ENCODE measurements at places on chromosomes 5 and 9.

DNA sequence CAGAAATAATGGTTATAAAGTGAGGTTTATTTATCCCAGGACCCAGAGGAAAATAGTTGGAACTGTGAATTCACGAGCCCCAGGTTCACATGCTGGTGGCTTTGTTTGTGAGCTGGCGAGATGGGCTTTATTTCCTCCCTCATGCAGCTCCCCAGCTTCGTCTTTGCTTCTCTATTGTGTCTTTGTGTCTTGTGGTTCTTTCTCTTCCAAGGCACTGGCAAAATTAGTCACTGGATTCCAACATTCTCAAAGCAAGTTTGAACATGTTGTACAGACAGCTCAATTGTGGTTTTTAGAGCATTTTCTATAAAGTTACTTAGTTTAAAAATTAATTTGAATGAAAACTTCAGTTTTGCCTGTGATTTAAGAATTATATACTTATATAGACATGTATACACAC lies 7.2 kb downstream of the NDUFS6 start:
- no peak for DNase-seq

DNA sequence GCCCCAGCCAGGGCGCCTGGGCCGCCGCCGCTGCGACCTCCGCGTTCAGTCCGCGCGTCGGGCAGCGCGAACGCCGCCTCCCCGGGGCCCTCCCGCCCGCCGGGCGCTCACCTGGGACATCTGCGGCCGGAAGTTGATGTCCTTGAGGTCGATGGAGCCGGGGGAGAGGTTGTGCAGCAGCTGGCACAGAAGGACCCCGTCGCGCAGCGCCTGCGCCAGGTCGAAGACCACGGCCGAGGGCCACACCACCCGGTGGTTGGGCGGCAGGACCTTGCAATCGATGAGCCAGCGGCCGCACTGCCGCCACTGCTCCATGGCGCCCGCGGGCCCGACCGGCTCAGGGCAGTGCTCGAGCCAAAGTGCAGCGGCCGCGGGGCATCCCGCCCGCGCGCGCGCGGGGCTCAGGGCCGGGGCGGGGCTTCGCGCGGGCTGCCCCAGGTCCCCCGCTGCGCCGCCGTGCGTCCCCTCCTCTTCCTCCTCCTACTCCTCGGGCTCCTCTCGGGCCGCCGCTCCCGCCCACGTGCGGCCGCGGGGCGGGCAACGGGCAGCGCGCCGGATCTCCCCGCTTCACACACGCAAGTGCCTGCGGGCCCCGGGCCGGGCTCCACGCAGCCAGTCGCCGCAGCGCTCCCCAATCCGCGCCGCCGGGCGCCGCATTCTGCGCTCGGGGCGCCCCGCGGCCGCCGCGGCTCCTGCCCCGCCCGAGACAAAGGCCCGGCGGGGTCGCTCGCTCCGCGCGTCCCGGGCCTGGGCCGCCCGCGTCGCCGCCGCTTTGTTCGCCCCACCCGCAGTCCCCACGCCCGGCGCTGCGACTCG lies at the start of gene VAV2:
TSS of gene VAV2 (minus strand) at position 361 of the 816 bp plus-strand sequence. CDS start at position 315, 46 bp downstream.
- no peak for DNase-seq

GRCh38 chr9:112377684-112378327 lies 2.1 kb upstream of the HSDL2 start:
- no peak for DNase-seq

- no peak for DNase-seq
These were observed 22.5 kb upstream of the GLIPR2 start for GRCh38 chr9:36113999-36114398.

DNA sequence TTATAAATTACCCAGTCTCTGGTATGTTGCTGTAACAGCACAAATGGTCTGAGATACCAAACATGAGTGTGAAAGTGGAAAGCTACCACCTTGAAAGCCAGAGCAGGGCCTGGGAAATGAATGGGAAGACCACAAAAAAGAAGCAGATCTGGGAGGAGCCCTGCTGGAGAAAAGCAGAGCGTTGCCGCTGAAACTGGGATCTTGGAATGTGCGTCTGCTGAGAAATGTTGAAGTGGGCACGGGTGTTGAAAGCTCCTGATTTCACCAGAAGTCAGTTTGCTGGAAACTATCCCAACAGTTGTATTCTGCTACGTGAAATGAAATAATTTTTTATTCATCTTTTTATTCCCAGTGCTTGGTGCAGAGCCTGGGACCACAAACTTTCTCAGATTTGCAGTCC lies 40.0 kb downstream of the NUDT12 start:
- DNase-seq: no peak

DNA sequence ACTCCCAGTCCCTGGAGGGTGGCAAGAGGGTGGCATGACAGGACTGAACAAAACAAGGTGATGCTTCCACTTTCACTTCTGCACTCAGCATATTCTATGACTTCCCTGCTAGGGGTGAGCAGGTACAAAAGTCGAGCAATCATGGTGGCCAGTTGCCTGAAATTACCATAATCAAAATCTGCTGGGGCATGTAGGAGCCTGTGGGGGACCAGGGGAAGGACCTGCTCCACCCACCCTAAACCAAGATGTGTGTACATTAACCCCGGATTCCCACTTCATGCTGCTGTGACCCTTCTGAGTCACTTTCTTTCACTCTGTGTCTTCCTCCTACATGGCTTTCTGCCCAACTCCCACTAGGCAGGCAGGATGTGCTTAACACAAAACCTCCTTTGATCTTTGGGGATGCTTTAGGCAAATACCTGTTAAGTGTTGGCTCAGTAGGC lies 73.3 kb upstream of the PHF24 start:
- DNase-seq: no peak

- no peak for DNase-seq
These were observed 21.5 kb downstream of the IL6ST start for GRCh38 chr5:55973296-55973695.

DNA sequence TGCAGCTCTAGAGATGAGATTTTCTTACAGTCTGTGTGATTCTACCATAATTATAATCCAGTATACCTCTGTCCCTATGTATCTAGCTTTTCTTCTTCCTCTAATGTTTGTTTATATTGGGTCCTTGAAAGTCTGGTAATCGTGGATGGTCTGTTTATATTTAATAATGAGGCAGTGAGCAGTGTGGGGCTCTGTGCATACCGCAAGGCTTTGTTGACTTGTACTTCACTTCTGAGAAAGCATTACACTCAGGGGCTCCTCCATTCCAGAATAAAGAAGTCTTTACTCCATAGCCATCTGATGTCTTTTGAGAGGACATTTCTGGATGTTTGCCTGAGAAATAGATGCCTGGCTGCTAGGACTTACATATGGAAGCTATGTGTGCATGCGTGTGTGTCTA lies 4.5 kb upstream of the MPDZ start:
- no peak for DNase-seq

GRCh38 chr5:95942968-95943367 lies 18.7 kb downstream of the ELL2 start:
- DNase-seq: no peak

- no peak for DNase-seq
These were observed 172.1 kb downstream of the NR3C1 start for GRCh38 chr5:143231416-143231815.

- no peak for DNase-seq
These were observed 177.8 kb downstream of the SNX18 start for GRCh38 chr5:54695198-54695966.

- no peak for DNase-seq
These were observed 7.5 kb downstream of the TRIM41 start for GRCh38 chr5:181230551-181230950.

GRCh38 chr9:38318759-38319495 lies 73.6 kb upstream of the ALDH1B1 start:
- no peak for DNase-seq

GRCh38 chr9:122113574-122113973 lies 20.5 kb upstream of the TTLL11 start:
- DNase-seq: no peak

DNA sequence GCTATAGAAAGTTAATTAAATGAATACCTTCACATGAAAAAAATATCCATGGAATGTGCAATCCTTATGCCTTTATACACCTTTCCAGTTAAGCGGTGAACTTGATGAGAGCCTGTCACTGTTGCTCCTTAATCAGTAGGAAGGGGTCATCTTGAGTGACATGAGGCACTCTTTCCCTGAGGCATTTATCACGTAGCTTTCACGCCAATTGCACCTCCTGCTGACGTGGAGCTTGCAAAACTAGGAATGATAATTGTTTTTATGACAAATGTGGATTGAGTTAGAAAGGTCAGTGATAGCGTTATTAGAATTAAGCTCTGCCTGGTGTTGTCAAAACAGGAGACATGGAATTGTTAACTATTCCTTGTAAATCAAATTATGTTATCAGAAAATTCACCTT lies 79.7 kb downstream of the SLF1 start:
- DNase-seq: no peak

GRCh38 chr9:33942471-33943083 lies 106.1 kb downstream of the UBAP2 start:
- DNase-seq: no peak

DNA sequence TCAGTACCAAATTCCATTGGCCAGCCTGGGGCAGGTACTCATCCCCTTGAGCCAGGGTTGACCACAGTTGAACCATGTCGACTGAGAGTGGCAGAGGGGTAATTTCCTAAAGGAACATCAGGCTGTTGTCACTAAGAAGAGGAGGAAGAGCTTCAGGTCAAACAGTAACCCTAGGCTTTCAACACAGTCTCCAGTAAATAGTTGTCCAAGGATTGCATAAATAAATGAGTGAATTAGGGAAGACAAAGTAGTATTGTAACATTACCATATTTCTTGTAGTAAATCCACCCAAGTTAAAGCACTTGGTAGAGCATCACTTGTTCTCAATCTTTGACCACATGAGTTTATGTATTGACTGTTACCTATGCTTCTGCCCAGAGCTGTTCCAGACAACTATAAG lies 7.4 kb downstream of the PSAT1 start:
- DNase-seq: no peak

GRCh38 chr9:32351845-32352244 lies 32.6 kb upstream of the ACO1 start:
- no peak for DNase-seq

DNA sequence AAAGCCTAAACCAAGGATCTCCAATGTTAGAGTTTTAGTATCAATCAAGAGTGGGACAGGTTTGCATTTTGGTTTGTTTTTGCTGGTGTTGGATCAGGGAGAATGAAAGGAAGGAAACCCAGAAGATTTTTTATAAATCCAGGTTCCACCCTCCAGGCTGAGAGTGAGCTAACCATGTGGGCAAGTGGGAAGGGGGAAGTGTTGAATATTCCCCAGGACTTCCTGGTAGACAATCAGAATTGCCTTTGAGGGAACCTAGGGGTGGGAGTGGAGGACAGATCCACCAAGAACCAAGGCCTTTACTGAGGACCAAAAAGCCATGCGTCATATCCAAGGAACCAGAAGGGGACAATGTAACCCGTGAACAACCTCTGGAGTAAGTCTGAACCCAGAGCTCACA lies 33.5 kb upstream of the PIK3R1 start:
- no peak for DNase-seq

- DNase-seq: no peak
These were observed 214.3 kb upstream of the GRIA1 start for GRCh38 chr5:153276151-153276550.

GRCh38 chr9:33227741-33228140 lies 12.2 kb upstream of the SPINK4 start:
- no peak for DNase-seq

- DNase-seq: no peak
These were observed 47.5 kb downstream of the SAXO1 start for GRCh38 chr9:18985464-18985951.

- DNase-seq: no peak
These were observed 17.7 kb downstream of the EFNA5 start for GRCh38 chr5:107652839-107653607.

DNA sequence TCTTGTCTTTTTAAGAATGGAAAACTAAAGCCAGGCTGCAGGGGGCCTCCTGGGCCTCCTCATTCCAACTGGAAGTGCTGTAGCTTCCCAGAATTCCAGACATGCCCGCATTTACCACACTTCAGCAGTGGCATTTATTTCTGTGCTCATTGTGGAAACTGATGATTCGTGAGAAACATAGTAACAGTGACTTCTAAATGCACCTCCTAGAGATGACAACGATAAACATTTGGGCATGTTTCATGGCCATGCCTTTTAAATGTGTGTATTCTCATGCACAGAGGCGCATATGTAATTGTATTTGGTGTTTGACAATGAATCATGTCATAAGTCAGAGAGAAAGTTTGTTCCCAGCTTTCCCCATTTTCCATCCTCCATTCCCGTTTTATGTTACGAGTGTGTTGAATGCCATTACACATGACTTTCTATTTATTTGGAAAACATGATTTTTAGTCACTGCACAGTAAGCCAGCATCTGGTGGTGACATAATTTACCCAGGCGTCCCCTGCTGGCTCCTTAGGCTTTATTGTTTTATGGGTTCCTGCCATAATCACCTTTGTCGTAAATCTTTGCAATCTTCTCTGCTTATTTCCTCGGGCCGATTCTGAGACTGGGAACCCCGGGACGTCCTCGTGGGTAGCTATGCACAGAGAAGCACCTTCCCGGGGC lies 68.8 kb upstream of the FCN2 start:
- DNase-seq: no peak
